ENCODE measurements at places on chromosomes 1 and 21. TPM values are rescaled to one million over a fixed set of nuclear protein-coding genes. Genes with fewer than 3 reads are reported as not detected.

- no peaks in the 10 kb centered on the region for H3K36me3 ChIP-seq
- H3K4me3 ChIP-seq = no peak overlapping the region
- peaks cover 34% of the 10 kb centered on the region for H3K4me1 ChIP-seq
Measured at GRCh38 chr1:230103306-230104173, 36.5 kb downstream of the GALNT2 start.

DNA sequence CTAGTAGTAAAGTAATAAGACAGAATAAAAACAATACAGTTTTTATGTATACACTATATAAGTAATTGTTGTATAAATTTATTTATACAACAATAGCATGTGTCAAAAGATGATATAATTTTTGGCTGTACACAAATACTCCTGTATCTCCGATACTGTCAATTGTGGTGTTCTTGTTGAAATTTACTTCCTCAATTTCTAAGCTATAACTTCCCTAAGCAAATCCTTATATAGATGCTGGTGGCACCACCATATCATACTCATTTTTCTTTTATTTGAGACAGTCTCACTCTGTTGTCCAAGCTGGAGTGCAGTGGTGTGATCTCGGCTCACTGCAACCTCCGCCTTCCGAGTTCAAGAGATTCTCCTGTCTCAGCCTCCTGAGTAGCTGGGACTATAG is 141.0 kb upstream of the HP1BP3 start:
- H3K27me3 ChIP-seq = no peaks in the 10 kb centered on the region
- no peak overlapping the region for H3K27ac ChIP-seq
- peaks cover 3% of the 10 kb centered on the region for H3K36me3 ChIP-seq
- no peak overlapping the region for H3K4me3 ChIP-seq

- peaks cover 7% of the 10 kb centered on the region for H3K4me1 ChIP-seq
- H3K4me3 ChIP-seq = peak within 1 kb of the TSS; percentile 71
- DNase-seq = peak; percentile 96
- H3K27me3 ChIP-seq = no peaks in the 10 kb centered on the region
Measured at GRCh38 chr1:236523704-236524141, at the start of gene LGALS8. Gene LGALS8, plus strand, starts transcription at chr1:236523982. Its CDS starts 2,089 bp downstream, at chr1:236526071.

Gene PMF1
- 71.0 TPM for total RNA-seq

Gene DMRTA2
- total RNA-seq = not detected

Gene NBL1
- 144 TPM for total RNA-seq

Gene ACTL8
- total RNA-seq = not detected

Data from suprapubic skin (tissue), 4 donors.